ENCODE measurements at places on chromosomes 3 and 15.

GRCh38 chr3:156151824-156152428, 31.5 kb downstream of the KCNAB1 start:
- no peak for DNase-seq

DNA sequence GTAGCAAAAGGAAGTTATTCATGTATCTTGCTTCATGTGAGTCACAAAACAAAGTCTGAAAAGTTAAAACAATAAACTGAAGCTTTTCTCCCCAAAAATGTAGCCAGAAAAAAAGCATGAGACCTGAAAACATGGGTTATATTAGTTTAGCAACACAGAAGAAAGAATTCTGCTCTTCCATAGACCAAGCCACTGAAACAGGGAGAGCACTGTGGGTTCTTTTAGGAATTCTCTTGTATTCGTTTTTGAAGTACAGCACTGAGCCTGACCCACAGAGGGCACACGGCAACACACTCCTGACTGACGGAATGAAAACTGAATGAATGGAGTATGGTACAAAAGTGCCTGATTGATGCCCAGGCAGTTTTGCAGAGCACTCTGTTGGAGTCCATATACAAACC, 66.6 kb downstream of the TM4SF4 start:
- no peak for DNase-seq

DNA sequence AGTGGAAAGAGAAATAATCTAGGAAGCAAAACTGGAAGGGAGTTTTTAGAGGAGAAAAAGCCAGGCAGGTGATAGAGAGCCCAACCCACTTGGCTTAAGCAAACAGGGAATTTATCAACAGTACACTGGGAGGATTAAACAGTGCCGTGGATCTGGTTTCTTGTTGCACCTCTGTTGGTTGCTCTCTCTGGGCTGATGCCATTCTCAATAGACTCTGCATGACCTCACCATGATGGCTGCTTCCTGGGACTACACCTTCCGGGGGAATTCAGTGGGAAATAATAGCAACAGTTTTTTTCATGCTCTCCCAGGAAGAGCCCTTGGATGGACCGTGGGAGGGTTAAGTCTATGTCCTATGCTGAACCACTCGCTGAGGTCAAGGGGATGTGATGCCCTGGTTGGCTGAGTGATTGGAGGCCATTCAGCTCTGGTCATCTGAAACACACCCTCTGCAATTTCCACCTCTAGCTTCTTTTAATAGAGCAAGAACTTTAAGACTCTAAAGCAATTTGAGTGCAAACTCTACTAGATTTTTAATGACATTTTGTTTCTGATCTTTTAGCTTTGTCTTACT, 74.2 kb downstream of the EPHB1 start:
- DNase-seq, result no peak

DNA sequence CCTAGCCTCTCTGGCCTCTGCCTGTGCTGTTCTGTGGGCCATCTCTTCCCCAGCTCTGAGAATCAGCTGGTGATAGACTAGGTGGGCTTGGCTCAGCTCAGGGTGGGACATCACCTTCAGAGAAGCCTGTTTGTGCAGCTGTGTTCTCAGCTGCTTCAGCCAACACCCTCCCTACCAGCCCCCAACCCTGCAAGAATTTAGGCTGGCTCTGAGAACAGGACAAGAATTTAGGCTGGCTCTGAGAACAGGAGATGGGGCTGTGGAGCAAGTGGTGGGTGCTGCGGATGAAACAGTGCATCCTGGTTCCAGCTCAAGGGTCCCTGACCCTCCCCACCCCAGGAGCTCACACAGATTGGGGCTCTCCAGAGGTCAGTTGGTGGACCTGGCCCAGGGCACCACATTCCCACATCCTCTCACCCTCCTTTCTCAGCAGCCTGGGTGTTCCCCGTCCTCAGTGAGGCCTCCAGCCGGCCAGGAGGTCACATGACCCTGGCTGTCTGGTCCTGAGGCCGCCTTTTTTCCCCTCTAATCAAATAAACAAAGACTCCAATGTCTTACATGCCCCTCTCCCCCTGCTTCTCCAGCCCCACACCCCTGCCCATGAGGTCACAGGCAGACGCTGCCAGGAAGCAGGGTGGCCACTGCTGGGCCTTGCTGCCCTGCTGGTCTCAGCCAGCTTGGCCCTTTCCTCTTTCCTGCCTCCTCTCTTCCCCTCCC, 14.9 kb downstream of the PLEKHO2 start:
- no peak for DNase-seq

- DNase-seq, result no peak
Measured at GRCh38 chr3:108130701-108131474, 40.1 kb upstream of the CD47 start.

GRCh38 chr3:31559872-31560534, 27.3 kb downstream of the STT3B start:
- DNase-seq, result no peak

- no peak for DNase-seq
Measured at GRCh38 chr15:99165956-99166689, 61.2 kb downstream of the SYNM start.

- DNase-seq, result no peak
Measured at GRCh38 chr3:144263706-144264105, 292.1 kb downstream of the DIPK2A start.

DNA sequence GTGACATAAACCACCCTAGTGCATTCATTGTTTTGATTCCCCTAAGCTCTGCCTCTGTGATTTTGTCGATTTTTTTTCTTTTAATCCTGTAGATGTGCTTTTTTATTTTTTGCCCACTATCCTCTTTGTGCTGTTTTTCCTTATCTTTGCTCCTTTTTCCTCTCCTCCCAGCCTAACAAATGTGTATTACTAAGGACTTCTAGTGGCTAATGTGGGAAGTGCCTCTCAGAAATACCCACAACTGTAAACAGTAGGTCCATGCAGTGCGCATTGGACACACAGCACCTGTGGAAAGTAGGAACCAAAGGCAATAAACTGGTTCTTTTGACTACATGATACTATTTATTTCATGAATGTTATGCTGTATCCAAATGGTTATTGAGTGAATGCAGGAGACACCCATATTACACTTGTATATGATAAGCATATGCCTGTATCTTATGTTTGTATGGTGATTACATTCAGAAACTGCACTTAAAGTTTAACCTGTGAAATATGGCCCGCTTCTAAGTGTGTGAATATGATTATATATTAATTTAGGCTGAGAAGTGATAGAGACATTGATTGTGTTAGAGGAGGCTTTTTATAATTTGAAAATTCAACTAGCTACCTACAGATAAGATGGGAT, 147.8 kb downstream of the PLCL2 start:
- no peak for DNase-seq

DNA sequence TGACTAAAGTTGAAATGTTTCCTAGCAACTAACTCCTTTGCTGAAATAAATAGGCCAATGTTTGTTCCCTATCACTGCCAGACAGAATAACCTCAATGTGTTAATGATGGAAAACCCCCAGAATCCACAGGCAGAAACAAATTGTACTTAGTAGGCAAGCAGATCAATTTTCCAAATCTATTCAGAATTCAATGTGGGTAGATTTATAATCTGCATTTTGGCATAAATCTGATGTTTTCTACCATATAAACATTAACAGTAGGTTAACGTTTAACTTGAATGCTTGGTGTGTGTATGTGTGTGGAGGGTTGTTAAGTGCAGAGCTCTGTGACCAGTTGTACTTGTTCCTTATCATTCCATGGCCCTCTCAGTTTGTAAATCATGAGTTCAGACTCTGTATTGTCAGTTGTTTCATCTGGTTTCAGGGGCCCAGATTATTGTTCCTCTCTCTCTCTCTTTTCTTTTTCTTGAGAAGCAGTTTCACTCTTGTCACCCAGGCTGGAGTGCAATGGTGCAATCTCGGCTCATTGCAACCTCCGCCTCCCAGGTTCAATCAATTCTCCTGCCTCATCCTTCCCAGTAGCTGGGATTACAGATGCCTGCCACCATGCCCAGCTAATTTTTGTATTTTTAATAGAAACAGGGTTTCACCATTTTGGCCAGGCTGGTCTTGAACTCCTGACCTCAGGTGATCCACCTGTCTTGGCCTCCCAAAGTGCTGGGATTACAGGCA, 32.8 kb downstream of the PLSCR1 start:
- DNase-seq, result no peak

DNA sequence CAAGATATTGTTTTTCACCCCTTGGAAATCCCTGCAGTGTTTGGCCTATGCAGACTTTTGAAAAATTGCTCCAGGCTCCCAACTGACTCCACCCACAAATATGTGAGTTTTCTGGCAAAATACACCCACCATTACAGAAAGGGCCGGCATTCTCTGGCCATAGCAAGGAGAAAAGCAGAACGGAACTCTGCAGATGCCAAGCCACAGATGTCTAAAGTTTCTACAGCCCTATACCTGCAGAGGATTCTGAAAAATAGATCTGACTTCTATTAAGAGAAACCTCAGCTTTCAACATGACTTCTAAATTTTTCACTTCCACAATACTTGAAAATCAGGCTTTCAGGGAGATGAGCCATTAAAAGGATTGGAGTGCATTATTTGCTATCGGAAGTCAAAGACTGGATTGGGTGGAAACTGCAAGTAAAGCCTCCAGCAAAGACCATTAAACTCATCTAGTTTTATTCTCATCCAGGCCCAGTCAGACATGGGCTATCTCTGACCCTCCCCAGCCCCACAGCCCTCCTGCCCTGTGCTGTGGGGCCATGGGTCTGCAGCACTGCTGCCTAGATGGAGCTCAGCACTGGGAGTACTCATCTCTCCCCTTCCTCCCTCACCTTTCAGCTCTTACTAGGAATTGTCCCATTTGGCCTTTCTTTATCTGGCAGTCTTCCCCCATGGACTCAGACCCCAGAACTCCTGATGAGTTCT, 243.1 kb upstream of the GOLGA6L4 start:
- no peak for DNase-seq

- DNase-seq, result no peak
Measured at GRCh38 chr15:82039871-82040270, 5.9 kb downstream of the MEX3B start.
